ENCODE measurements at places on chromosomes 7 and 10. TPM values are rescaled to one million over a fixed set of nuclear protein-coding genes. Genes with fewer than 3 reads are reported as not detected.

- no peak for DNase-seq
These were observed 10.3 kb downstream of the MNX1 start for GRCh38 chr7:156999958-157000726.

LHFPL3 gene
- not detected for total RNA-seq

BTAF1 gene
- 8.2 TPM for total RNA-seq

SFTPA2 gene
- 0.79 TPM for total RNA-seq

DNA sequence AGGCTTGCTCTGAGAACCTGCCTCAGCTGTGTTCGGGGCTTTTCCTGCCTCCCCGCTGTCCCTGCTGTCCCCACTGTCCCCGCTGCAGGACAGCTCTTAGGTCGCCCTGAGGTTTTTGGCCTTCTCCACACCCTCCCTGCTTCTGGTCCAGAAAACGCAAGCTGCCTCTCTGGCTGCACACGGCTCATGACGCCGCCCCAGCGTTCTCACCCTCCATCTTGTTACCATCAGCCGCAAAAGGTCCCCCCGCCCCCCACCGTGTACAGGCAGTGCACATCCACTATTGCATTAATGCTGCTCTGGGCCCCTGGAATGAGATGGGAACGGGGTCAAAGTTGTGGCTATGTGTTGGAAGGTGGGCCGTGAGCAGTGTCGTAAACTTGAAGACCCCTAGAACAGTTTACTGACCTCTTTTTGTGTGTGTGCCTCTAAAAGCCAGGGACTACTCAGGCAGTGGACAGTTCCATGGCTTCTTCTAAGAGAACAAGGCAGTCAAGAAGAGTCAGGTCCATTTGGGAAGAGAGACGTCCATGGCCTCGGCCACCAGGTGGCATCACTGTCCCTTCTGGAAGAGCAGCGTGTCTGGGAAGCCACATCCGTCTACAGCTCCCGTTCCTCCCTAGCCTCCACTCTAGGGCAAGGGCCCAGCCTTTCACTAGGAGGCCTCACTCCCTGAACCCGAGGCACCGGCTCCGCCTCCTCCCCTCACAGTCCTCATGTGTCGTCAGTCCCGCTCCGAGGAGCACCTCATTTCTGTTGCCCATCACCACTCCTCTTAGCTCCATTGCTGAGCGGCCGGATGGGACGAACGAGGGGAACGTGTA, 38.5 kb upstream of the MKRN1 start:
- DNase-seq, result peak; percentile 89

DNA sequence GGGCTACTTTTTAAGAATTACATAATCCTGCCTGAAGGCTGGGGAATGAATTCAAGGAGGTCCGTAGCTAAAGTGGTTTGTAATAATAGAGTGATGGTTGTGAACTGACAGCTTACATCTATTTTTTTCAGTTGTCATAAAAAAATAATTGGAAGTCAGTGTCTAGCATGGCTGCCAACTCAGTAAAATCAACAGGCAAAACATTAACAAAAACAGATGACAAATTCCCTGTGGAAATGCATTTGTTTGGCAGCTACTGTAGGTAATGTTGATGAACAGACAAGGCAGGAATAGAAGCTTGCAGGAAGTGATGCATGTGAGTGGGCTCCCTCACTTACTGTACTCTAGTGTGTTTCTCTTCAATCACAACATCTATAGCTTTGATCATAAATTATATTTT, 766.0 kb upstream of the POT1 start:
- no peak for DNase-seq

DNA sequence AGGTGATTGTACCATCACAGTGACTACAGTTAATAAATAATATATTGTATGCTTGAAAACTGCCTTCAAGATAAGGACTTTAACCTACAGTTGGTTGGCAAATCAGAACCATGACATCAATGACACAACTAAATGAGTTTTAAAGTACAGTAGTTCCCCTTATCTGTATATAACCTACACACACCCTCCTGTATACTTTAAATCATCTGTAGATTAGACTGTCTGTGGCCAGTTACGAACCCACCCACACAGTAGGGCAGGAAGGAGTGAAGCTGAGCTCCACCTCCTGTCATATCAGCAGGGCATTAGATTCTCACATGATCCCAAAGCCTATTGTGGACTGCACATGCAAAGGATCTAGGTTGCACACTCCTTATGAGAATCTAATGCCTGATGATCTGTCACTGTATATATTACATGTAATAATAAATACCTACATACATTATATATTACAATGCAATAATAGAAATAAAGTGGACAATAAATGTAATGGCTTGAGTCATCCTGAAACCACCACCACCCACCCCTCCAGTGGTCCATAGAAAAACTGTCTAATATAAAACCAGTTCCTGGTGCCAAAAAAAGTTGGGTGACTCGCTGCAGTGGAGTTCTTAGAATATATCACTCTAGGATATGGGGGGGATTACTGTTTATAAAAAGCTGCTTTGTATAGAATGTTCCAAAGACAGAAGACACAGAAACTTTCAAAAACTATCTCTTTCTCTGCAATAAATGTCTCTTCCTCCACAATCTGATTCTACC, 5.6 kb downstream of the TPK1 start:
- DNase-seq, result no peak

DNA sequence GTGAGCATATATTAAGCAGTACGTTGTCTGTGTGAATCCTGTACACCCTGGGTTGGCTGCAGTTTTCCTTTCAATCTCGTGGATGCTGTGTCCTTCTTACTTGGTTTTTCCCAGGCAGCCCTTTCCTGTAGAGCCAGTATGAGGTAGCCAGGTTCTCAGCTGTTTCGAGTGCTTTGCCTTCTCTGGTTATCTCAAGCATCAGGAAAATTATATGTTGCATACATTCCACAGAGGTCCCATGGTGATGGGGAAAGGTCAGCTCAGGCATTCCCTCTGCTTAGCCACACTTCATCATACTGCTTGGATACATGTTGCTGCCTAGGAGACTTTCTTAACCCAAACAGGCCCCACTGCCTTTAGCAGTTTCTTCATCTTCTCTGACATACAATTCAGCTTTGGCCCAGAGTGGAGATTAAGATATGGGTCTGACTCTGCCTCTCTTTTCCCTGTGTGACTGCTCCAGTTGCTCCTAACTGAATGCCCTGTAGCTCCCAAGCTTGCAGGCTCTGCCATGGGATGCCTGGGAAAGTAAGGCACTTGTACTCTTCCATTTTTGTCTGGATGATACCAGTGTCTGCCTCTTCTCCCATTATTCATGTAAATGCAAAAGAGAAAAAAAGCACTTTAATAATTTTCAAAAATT, 11.3 kb downstream of the GNAI1 start:
- DNase-seq, result no peak

GRCh38 chr10:2625094-2625493, 442.3 kb upstream of the PFKP start:
- no peak for DNase-seq

PIP gene
- total RNA-seq, result not detected

DNA sequence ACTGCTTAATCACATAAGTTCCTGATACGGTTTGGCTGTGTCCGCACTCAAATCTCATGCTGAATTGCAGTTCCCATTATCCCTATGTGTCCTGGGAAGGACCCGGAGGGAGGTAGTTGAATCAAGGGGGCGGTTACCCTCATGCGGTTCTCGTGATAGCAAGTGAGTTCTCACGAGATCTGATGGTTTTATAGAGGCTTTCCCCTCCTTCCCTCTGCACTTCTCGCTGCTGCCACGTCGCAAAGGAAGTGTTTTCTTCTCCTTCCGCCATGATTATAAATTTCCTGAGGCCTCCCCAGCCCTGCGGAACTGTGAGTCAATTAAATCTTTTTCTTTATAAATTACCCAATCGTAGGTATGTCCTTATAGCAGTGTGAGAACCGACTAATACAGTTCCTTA, 226.2 kb downstream of the SKAP2 start:
- DNase-seq, result no peak

GRCh38 chr7:51158742-51159445, 157.7 kb downstream of the COBL start:
- DNase-seq, result no peak

GRCh38 chr7:127245002-127245401, 7.7 kb downstream of the GRM8 start:
- DNase-seq, result no peak

SH2D4B gene
- total RNA-seq, result not detected

DNA sequence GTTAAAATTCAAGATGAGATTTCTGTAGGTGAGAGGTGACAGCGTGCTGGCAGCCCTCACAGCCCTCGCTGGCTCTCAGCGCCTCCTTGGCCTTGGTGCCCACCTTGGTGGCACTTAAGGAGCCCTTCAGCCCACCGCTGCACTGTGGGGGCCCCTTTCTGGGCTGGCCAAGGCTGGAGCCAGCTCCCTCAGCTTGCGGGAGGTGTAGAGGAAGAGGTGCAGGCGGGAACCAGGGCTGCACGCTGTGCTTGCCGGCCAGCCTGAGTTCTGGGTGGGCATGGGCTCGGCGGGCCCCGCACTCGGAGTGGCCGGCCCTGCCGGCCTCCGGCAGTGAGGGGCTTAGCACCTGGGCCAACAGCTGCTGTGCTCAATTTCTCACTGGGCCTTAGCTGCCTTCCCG, 320.0 kb upstream of the VWC2 start:
- no peak for DNase-seq

DNA sequence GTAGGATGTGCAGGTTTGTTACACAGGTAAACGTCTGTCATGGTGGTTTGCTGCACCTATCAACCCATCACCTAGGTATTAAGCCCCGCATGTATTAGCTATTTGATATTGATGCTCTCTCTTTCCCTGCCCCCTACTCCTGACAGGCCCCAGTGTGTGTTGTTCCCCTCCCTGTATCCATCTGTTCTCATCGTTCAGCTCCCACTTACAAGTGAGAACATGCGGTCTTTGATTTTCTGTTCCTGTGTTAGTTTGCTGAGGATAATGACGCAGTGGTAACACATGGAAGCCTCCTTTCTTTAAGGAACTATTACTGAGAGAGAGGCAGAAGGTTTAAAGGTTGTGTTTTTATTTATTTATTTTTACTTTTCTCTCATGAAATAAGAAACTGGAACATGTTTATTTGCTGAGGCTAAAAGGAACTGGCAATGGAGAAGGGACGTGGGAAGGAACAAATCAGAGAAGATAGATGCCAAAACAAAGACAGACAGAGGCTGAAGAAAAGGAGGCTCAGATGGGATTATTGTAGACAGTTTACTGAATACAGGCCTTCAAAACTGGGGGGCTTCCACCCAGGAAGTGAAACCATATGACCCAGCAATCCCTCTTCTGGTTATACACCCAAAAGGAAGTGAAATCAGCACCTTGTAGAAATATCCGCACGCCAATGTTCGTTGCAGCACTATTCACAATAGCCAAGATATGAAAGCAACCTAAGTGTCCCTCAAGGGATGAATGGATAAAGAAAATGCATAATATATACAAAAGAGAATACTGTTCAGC, 556.3 kb downstream of the GRM8 start:
- DNase-seq, result no peak

DNA sequence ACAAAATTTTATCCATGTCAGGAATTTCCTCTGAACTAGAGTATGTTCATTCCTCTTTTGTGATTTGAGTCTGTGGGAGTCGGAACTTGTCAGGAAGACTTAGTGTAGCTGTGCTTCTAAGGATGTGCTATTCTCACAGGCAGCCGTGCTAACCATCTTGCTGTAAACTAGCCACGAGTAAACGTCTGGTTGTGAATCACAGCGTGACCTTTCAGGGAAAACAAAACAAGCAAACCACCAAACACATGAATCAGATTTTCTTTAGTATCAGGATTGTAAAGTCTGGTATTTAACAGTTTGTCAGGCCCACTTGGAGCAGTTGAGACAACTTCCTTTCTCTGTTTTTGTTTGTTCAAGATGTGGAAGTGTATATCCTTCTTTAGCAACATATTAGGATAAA, 32.0 kb downstream of the AUTS2 start:
- DNase-seq, result no peak

DNA sequence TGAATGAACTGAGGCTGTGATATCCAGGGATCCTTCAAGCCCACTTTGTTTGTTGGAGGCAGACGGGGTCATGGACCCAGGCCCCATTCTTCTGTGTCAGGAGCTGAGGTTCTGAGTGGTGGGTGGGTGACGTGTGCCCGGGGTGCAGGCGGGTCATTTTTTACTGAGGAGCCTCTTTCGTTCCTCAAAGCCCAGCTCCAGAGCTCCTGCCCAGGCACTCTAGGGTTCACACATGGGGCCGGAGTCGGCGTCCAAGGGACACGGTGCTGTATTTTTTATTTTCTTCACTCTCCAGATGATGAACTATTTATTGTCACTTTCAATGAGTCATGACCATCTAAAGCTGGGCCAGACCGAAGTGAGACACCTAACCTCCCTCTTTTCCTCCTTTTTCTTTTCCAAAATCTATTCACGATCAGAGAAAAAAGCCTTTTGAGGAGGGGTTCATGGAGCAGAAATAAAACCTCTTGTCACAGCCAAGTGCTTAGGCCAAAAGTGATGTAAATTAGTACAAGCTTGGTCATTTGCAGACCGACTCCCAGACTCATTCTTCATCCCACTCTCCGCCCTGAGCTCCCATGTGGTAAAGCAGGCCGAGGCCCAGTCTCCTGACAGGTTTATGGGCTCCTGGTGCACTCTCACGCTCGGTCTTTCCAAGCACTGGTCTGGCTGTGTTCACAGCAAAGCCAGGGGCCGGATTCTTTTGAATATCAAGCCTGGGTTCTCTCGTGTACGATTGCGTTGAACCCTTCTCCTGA, 41.4 kb upstream of the PITRM1 start:
- no peak for DNase-seq

SYT15 gene
- 1.7 TPM for total RNA-seq

DNA sequence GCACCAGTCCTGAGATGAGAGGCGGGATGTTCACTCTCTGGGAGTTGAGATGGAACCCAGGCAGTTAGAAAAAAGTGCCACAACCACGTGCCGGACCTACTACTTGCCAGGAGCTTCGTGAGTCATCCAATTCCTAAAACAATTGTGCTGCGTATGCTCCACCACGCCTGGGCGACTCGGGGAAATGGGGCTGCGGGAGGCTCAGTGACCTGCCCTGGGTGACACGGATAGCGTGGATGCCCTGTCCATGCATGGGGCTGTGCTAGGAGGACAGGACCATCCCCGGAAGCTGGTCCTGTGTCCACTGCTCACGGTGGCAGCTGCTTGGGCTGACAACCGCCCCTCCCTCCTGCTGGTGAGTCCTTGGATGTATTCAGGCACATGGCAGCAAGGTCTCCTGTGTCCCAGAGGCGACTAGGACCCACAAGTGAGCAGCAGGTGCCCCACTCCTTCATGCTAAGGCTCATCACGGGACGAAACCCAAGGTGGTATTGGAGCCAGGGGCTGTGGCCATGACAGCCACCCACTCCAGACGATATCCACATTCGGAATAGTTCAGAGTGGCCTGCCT, 90.4 kb downstream of the BMS1 start:
- no peak for DNase-seq

- no peak for DNase-seq
These were observed 39.9 kb downstream of the LDB3 start for GRCh38 chr10:86708068-86708782.

PHYH gene
- 182 TPM for total RNA-seq

BMPER gene
- 1.9 TPM for total RNA-seq

DNA sequence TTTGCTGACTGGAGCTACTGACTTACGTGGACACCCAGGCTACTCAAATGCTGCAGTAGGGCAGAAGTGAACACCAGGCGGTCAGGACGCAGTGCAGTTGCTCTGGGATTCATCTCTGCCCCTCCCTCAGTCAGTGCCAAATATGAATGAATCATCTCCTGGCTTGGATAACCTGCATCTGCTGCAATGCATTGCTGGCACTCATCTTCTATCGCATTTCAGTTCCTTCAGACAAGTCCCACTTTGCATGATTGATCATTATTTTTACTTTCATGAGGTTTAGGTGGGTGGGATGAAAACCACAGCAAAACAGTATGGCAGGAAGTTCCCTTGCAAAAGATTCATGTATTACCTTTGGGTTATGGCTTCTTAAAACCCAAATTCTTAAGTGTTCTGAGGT, 224.6 kb upstream of the NRP1 start:
- DNase-seq, result peak; percentile 23

ACSM6 gene
- total RNA-seq, result not detected
